ENCODE measurements at places on chromosomes 3 and 15. TPM values are rescaled to one million over a fixed set of nuclear protein-coding genes. Genes with fewer than 3 reads are reported as not detected.

GRCh38 chr3:172848910-172849309 is 98.4 kb downstream of the ECT2 start:
- H3K4me3 ChIP-seq = no peak overlapping the region
- no peak overlapping the region for H3K27ac ChIP-seq
- H3K36me3 ChIP-seq = no peaks in the 10 kb centered on the region
- H3K4me1 ChIP-seq = no peaks in the 10 kb centered on the region
- no peak for DNase-seq

DNA sequence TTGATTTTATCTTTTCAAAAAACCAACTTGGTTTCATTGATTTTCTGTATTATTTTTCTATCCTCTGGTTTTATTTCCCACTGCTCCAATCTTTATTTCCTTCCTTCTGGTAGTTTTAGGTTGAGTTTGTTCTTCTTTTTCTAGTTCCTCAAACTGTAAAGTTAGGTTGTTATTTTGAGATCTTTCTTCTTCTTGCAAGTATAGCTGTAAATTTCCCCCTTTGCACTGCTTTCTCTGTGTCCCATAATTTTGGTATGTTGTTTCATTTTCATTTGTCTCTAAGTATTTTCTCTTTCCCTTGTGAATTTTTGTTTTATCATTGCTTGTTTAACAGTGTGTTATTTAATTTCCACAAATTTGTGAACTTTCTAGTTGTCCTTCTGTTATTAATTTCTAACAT is 120.0 kb downstream of the PLD1 start:
- H3K4me3 ChIP-seq = no peak overlapping the region
- no peak for DNase-seq
- peak overlapping the region; percentile 56 for H3K27ac ChIP-seq

DNA sequence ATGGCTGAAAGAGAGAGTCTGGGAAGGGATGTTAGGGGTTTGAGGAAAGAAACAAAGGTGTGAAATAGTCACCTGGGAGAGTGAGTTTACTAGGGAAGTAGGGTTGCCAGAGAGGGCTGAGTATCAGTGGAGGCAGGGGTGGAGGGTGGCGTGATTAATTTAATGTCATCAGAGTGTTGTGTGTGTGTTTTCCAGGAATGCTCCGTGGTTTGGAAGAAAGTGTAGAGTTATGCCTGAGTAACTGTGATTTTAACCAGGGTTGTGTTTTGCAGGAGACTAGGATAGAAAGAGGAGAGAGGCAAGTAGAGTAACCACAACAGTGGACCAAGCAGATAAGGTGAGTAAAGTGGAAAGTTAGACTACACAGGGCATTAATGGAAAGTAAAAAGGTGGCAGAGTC is 27.2 kb downstream of the PLD1 start:
- H3K27me3 ChIP-seq = no peaks in the 10 kb centered on the region
- no peaks in the 10 kb centered on the region for H3K4me1 ChIP-seq
- H3K27ac ChIP-seq = no peak overlapping the region
- H3K4me3 ChIP-seq = no peak overlapping the region
- no peaks in the 10 kb centered on the region for H3K36me3 ChIP-seq
- DNase-seq = no peak

DNA sequence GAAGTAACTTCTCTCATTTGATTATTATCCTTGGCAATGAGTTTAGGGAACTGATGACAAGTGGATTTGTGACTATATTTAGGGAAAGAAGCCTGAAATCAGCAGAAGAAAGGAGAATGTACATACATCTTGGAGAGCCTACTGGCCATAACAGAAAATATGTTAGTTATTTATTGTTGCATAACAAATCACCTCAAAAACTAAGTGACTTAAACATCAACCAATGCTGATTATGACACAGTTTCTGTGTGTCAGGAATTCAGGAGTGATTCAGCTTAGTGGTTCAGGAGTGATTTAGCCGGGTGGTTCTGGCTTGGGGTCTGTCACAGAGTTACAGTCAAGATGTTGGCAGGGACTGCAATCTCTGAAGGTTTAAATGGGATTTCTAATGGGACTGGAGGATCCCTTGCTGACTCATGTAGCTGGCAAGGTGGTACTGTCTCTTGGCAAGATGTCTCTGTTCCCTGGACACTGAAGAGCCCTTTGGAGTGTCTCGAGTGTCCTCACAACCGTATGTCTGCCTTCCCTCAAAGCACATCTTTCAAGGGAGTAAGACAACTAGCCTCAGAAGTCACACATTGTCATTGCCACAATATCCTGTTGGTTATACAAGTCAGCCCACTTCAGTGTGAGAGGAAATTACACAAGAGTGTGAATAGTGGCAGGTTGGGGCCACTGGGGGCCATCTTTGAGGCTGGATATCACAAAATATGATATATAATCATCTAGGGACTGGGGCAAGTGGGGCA is 248.9 kb downstream of the SV2B start:
- H3K4me3 ChIP-seq = no peak overlapping the region
- H3K36me3 ChIP-seq = no peaks in the 10 kb centered on the region
- H3K4me1 ChIP-seq = no peaks in the 10 kb centered on the region
- H3K27me3 ChIP-seq = peaks cover 2% of the 10 kb centered on the region
- no peak overlapping the region for H3K27ac ChIP-seq

GRCh38 chr15:82130248-82130647 is 84.4 kb upstream of the MEX3B start:
- no peaks in the 10 kb centered on the region for H3K27me3 ChIP-seq
- no peaks in the 10 kb centered on the region for H3K4me1 ChIP-seq
- H3K36me3 ChIP-seq = peaks cover 95% of the 10 kb centered on the region
- no peak overlapping the region for H3K27ac ChIP-seq
- DNase-seq = no peak

The SI gene
- total RNA-seq = not detected

- no peaks in the 10 kb centered on the region for H3K27me3 ChIP-seq
- H3K4me3 ChIP-seq = no peak overlapping the region
- H3K27ac ChIP-seq = no peak overlapping the region
- H3K4me1 ChIP-seq = peaks cover 3% of the 10 kb centered on the region
- no peak for DNase-seq
- no peaks in the 10 kb centered on the region for H3K36me3 ChIP-seq
Measured at GRCh38 chr3:97705764-97706163, 58.8 kb upstream of the ARL6 start.

- no peak overlapping the region for H3K27ac ChIP-seq
- no peaks in the 10 kb centered on the region for H3K4me1 ChIP-seq
- no peaks in the 10 kb centered on the region for H3K27me3 ChIP-seq
- H3K4me3 ChIP-seq = no peak overlapping the region
- DNase-seq = no peak
Measured at GRCh38 chr3:44400771-44401170, 62.2 kb downstream of the TCAIM start.

- H3K36me3 ChIP-seq = no peaks in the 10 kb centered on the region
- peaks cover 44% of the 10 kb centered on the region for H3K4me1 ChIP-seq
- H3K4me3 ChIP-seq = peak overlapping the region; percentile 11
- H3K27me3 ChIP-seq = no peaks in the 10 kb centered on the region
- no peak for DNase-seq
- H3K27ac ChIP-seq = peak overlapping the region; percentile 78
Measured at GRCh38 chr15:64623347-64623996, 151.9 kb downstream of the RBPMS2 start.

GRCh38 chr15:34284937-34285336 is 52.6 kb downstream of the SLC12A6 start:
- no peaks in the 10 kb centered on the region for H3K36me3 ChIP-seq
- H3K4me3 ChIP-seq = no peak overlapping the region
- peak overlapping the region; percentile 30 for H3K27ac ChIP-seq
- DNase-seq = no peak
- no peaks in the 10 kb centered on the region for H3K27me3 ChIP-seq

The FLNB gene
- 154 TPM for total RNA-seq

The CHRM5 gene
- not detected for total RNA-seq

The CLEC3B gene
- 295 TPM for total RNA-seq

GRCh38 chr15:65032801-65033537 is 3.5 kb upstream of the MTFMT start:
- DNase-seq = peak; percentile 81
- no peaks in the 10 kb centered on the region for H3K36me3 ChIP-seq
- peaks cover 30% of the 10 kb centered on the region for H3K4me1 ChIP-seq
- H3K4me3 ChIP-seq = no peak overlapping the region

The CCR2 gene
- 43.7 TPM for total RNA-seq

DNA sequence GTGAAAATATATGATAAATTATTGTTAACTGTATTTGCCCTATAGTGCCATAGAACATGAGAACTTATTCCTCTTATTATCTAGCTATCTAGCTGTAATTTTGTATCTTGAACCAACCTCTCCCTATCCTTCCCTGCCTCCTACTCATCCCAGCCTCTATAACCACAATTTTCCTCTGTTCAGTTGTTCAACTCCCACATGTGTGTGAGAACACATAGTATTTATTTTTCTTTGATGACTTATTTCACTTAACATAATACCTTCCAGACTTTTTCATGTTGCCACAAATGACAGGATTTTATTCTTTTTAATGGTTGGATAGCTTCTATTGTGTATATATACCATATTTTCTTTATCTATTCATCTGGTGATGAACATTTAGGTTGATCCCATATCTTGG is 85.4 kb upstream of the SUCLG2 start:
- H3K27ac ChIP-seq = no peak overlapping the region
- no peak overlapping the region for H3K4me3 ChIP-seq
- H3K36me3 ChIP-seq = no peaks in the 10 kb centered on the region

The CELSR3 gene
- total RNA-seq = 2.3 TPM

- no peak overlapping the region for H3K4me3 ChIP-seq
- H3K27ac ChIP-seq = no peak overlapping the region
- no peak for DNase-seq
- H3K36me3 ChIP-seq = no peaks in the 10 kb centered on the region
- H3K27me3 ChIP-seq = no peaks in the 10 kb centered on the region
Measured at GRCh38 chr15:95149036-95149435, 917.7 kb downstream of the MCTP2 start.

GRCh38 chr3:196969134-196969659 is 564 bp upstream of the PIGZ start:
- no peaks in the 10 kb centered on the region for H3K36me3 ChIP-seq
- peaks cover 6% of the 10 kb centered on the region for H3K27me3 ChIP-seq
- H3K4me3 ChIP-seq = peak overlapping the region; percentile 81
- peak overlapping the region; percentile 75 for H3K27ac ChIP-seq

GRCh38 chr3:4751502-4752101 is 227.6 kb upstream of the BHLHE40 start:
- peaks cover 27% of the 10 kb centered on the region for H3K36me3 ChIP-seq
- peaks cover 47% of the 10 kb centered on the region for H3K4me1 ChIP-seq
- H3K27ac ChIP-seq = peak overlapping the region; percentile 65
- H3K27me3 ChIP-seq = no peaks in the 10 kb centered on the region
- no peak overlapping the region for H3K4me3 ChIP-seq

The SNX22 gene
- 8.9 TPM for total RNA-seq

DNA sequence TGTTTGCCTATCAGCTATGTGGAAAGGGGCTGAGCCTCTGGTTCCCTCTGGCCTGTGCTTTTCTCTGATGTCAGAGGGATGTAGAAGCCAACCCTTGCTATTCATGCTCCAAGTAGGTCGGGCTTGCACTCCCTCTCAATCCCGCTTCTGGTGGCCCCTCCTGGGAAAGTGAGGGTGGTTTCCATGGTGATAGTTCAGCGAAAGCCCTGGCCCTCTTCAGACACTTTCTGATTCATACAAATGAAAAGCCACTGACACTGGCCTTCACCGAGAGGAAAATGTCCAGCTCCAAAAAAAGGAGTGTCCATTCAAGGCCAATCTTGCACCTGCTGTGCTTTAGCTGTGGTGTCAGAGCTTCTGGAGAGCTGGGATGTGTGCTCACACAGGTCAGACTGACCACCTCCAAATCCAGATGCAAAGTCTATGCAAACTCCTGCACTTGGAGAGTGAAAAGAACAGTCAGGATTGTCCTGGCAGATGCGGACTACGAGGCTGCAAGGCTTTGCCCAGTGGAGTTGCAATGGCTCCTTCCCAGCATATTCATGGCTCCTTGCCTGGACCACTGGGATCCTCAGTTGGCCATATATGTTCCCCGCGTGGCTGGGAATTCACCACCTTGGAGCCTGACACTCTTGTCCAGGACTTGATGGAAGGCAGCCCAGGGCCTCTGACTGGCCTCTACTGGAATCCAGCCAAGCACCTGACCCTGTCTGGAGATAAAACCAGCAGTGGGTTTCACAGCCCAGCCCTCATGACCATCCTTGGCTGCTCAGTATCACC is 96.6 kb downstream of the CEMIP start:
- no peaks in the 10 kb centered on the region for H3K36me3 ChIP-seq
- no peaks in the 10 kb centered on the region for H3K27me3 ChIP-seq
- H3K27ac ChIP-seq = no peak overlapping the region
- no peak for DNase-seq

DNA sequence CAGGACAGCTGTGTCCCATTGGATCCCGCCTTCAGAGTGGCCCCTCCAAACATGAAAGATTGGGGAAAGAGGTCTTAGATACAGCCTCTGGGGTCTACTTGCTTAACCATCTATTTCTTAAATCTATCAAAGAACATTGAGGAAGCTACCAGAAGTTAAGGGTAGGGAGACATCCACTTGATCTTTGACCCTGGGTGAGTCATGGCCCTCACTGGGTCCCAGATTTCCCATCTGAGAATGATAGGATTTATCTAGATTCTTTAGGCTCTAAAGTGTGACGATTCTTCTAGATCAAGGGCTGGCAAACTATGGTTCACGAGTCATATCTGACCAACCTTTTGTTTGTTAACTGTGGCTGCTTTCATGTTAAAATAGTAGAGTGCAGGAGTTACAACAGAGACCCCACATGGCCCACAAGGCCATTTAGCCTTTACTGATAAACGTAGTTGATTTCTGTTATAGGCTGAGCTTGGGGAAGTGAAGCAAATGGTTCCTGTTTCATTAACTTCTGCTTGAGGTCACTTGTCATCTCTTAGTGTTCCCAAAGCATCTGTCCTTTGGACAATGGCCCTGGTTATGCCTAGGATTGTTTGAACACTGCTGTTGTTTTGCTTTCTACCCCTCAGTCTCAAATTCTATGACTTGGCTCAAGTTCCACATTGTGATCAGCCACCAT is 8.0 kb downstream of the MUC13 start:
- H3K4me3 ChIP-seq = no peak overlapping the region
- no peaks in the 10 kb centered on the region for H3K27me3 ChIP-seq
- no peaks in the 10 kb centered on the region for H3K36me3 ChIP-seq
- H3K4me1 ChIP-seq = no peaks in the 10 kb centered on the region
- H3K27ac ChIP-seq = no peak overlapping the region

The MUC20 gene
- 13.6 TPM for total RNA-seq
